Activated CD8-positive, alpha-beta memory T cell treated with anti-CD3 and anti-CD28 coated beads, Interleukin-2, amount 10 ng/mL, durations not matched to agents 7 days and 5 days (primary cell): ENCODE measurements at places on chromosomes 3 and 15. TPM values are rescaled to one million over a fixed set of nuclear protein-coding genes. Genes with fewer than 3 reads are reported as not detected.

ZNF860 gene
- not detected for total RNA-seq

GOLGA8G gene
- total RNA-seq: not detected

- DNase-seq: no peak
Measured at GRCh38 chr3:100603469-100603868, 5.9 kb upstream of the ADGRG7 start.

GRCh38 chr3:58962040-58962651 is 87.7 kb downstream of the CFAP20DC start:
- no peak for DNase-seq

OR5H1 gene
- not detected for total RNA-seq

DNA sequence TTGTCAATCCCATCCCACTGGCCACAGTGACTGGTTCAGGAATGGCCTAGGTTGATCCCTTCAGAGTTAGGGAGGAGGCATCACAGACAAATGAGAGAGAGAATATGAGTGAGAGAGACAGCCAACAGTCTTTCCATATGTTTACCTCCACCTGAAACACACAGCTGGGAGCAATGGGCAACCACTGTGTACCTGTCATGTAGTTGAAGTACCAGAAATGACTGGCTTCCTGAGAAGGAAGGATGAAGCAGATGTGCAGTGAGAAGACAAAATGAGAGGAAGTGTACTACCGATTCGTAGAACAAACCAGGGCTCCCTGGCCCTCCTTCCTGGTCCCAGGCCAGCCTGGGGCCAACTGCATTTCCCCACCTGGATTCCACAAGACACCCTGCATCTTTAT is 27.4 kb downstream of the SRGAP3 start:
- no peak for DNase-seq

- no peak for DNase-seq
Measured at GRCh38 chr15:100671858-100672543, 69.6 kb downstream of the ASB7 start.

DNA sequence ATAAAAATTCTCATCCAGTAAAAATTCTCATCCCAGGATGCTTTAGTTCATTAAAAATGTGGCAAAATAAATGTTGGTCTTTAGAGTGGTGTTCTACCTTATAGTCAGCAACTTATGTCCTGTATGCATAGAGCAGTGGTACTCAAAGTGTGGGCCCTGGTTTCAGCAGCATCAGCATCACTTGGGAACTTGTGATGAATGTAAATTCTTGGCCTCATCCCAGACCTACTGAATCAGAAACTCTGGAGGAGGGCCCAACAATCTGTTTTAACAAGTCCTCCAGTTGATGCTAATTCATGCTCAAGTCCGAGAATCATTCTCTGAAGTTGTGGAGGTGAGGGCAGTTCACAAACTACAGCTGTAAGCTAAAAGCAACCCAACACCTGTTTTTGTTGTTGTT is 307.3 kb upstream of the SATB1 start:
- no peak for DNase-seq
